ENCODE measurements at places on chromosomes 16 and 17.

- DNase-seq, result no peak
Measured at GRCh38 chr16:78137782-78138616, 38.5 kb downstream of the WWOX start.

GRCh38 chr17:35174835-35175334 lies 19.3 kb downstream of the SLC35G3 start:
- no peak for DNase-seq

- DNase-seq, result no peak
Measured at GRCh38 chr17:56624309-56624708, 30.8 kb downstream of the NOG start.

- no peak for DNase-seq
Measured at GRCh38 chr16:78097548-78097947, 1.9 kb upstream of the WWOX start.

- DNase-seq, result peak; percentile 6
Measured at GRCh38 chr16:70700101-70701020, 14.5 kb upstream of the MTSS2 start.

- DNase-seq, result no peak
Measured at GRCh38 chr17:64213995-64214811, 48.9 kb downstream of the TEX2 start.

DNA sequence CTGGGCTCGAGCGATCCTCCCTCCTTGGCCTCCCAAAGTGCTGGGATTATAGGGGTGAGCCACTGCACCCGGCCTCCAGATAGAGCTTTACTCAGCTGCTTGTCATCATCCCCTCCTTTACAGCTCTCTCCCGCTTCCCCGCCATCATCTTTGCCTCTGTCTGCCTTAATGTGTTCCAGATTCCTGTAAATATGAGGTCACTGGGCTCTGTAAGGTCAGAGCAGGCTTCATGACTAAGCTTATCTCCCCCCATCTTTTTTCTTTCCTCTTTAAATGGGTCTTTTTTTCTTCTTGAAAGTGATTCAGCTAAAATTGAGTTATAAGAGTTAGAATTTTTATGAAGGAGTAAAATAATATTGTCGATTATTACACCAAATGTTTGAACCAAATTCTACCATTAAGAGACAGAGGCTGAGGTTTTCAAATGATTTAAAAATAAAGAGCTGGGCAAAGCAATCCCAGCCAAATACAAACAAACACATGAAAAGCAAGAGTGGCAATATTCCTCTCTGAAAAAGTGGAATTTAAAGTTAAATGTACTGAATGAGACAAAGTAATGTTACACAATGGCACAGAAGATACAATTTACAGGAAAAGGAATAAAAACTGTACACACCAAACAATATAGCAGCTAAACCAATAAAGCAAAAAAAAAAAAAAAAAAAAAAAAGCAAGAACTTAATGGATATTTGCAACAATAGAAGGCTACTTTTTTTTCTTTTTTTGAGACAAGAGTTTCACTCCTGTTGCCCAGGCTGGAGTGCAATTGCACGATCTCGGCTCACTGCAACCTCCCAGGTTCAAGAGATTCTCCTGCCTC lies 62.1 kb downstream of the CRISPLD2 start:
- no peak for DNase-seq

Measured in DMS79 (cell line).